Stimulated activated CD8-positive, alpha-beta memory T cell treated with anti-CD3 and anti-CD28 coated beads, Interleukin-4, amount 100 ng/mL, for 4 hours (primary cell): ENCODE measurements at places on chromosomes 7 and 10.

- DNase-seq, result no peak
Observed at GRCh38 chr10:22325272-22326144, 4.6 kb downstream of the BMI1 start.

- no peak for DNase-seq
Observed at GRCh38 chr10:106992055-106992454, 172.5 kb downstream of the SORCS1 start.

- DNase-seq, result no peak
Observed at GRCh38 chr10:15796098-15796759, 64.1 kb downstream of the MINDY3 start.

GRCh38 chr7:12322284-12322902, 81.3 kb downstream of the VWDE start:
- no peak for DNase-seq

DNA sequence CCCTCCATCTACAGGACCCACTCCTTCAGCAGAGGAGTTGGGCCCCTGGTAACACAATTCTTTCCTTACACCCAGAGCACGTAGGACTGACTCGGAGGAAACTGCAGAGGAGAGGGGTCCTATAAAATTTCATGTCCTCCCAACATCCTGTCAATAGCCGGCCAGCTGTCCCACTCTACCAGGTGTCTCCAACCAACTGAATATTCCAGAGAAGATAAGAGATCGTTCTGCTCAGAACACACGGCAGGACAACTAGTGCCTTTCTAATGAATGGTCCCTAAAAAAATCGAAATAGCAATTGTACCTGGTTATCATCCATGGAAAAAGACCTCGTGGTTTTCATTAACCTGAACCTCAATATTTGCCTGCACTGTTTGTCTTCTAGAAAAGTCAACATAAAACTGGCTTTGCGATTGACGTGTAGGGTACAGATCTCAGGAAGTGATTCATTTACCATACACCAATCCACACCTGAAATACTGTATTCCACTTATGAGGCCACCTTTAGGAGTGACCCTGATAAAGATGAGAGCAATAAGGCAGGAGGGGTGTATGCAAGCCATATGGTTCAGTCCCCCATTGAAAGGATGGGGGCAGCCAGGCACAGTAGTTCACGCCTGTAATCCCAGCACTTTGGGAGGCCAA, 111.7 kb downstream of the PARP12 start:
- DNase-seq, result no peak

GRCh38 chr10:108791794-108792474, 1131.4 kb downstream of the XPNPEP1 start:
- DNase-seq, result no peak

GRCh38 chr7:91565499-91566401, 301.5 kb downstream of the FZD1 start:
- DNase-seq, result no peak

GRCh38 chr10:33552290-33552689, 217.8 kb upstream of the NRP1 start:
- DNase-seq, result no peak

GRCh38 chr7:22559829-22560489, 60.0 kb upstream of the STEAP1B start:
- DNase-seq, result no peak
